Stimulated activated CD4-positive, alpha-beta T cell treated with anti-CD3 and anti-CD28 coated beads, Interleukin-1b, Interleukin-23, amount 100 ng/mL, for 1 hour (primary cell): ENCODE measurements at places on chromosomes 3 and 15.
A peak's percentile ranks its signal among the peaks of the same experiment; 100 is the strongest.

DNA sequence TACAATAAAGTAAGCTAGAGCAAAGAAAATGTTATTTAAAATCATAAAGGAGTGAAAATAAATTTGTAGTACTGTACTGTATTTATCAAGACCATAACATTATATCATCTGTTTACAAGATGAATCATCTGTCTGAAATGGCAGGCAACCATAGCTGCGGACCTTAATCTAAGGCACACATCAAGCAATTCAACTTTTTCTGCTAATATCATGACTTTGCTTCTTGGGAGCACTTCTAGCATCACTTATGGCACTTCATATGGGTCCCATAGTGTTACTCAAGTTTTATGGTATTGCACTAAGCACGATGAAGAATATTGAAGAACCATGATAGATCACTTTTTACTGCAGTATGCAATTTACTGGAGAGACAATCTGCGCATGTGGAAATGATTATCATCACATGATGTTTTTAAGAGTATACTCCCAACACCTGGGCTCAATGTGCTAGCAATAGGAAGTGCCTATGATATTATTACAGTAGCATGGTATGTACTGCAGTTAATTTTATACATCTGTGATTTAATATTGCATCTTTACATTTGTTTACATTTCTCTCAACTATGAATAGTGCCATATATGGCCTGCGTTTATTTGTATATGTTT is 137.7 kb upstream of the NECTIN3 start:
- DNase-seq = no peak

GRCh38 chr3:11001020-11001657 is 8.6 kb downstream of the SLC6A1 start:
- DNase-seq = no peak

- DNase-seq = no peak
Measured at GRCh38 chr3:189049458-189050236, 122.1 kb upstream of the TPRG1 start.

GRCh38 chr3:16917256-16917935 is 32.6 kb downstream of the PLCL2 start:
- DNase-seq = no peak

- DNase-seq = no peak
Measured at GRCh38 chr15:40879609-40880008, 5.6 kb upstream of the RHOV start.

- no peak for DNase-seq
Measured at GRCh38 chr3:169344465-169344864, 319.0 kb downstream of the MECOM start.

GRCh38 chr3:183341545-183342288 is 86.7 kb downstream of the MCF2L2 start:
- DNase-seq = no peak

GRCh38 chr15:68335655-68336054 is 58.1 kb downstream of the FEM1B start:
- DNase-seq = no peak

GRCh38 chr3:85495602-85496001 is 536.8 kb downstream of the CADM2 start:
- no peak for DNase-seq

GRCh38 chr3:124846189-124846588 is 41.0 kb downstream of the ITGB5 start:
- DNase-seq = no peak

DNA sequence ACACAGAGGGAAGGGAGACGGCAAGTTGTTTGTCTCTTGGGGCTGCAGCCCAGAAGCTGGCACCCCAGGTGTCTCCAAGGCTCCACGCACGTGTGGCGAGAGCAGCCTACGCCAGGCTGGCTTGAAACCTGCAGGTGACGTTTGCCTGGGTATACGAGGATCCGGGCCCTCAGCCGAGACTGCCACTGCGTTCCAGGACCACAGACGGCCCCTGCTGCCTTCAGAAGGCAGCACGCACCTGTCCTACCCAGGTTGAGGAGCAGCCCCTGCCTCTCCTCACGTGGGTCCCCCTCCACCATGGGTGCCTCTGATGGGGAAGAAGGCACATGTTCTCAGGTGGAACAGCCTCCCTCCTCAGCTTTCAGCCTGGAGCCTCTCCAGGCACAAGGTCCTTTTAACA is 75.3 kb upstream of the PRR20G start:
- DNase-seq = no peak

GRCh38 chr3:57206423-57206822 is 6.6 kb upstream of the HESX1 start:
- DNase-seq = no peak

DNA sequence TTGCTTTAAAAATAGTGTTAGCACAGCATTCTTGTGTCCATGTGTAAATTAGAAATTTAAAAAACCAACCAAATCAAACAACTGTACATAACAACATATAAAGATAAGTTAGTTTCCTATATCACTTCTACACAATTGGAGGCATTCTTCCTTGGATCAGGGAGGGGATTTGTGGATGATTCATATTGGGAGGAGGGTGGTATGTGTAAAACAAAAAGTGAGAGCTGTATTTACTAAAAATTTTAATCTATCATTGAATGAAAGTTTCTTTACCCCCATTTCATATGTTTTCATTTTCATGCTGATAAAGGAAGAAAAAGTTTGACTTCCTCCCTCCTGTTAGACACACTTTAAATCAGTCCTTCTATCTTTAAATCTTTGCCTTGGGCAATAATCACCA is 325.0 kb downstream of the SATB1 start:
- DNase-seq = no peak

- no peak for DNase-seq
Measured at GRCh38 chr3:34724916-34725499, 914.3 kb upstream of the ARPP21 start.

DNA sequence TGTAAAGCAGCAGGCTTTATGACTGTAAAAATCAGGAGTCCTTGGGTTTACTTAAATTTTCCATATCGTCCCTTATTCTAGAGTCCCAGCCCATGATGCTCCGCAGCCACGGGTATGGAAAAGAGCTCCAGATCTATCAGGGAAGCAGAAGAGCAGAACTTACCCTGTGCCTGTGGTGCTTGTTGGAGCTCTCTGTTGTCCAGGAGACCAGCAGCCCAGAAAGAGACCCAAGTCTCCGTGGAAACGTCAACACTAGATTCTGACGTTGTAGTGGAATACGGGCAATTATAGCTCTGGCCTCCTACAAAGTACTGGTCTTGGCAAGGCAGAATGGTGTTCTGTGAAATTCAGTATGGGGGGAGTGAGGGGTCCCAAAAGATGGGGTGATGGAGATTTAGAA is 2.0 kb downstream of the GMNC start:
- no peak for DNase-seq

- DNase-seq = no peak
Measured at GRCh38 chr3:65730449-65730848, 308.3 kb downstream of the MAGI1 start.

- no peak for DNase-seq
Measured at GRCh38 chr15:66578286-66578875, 12.6 kb upstream of the LCTL start.

- no peak for DNase-seq
Measured at GRCh38 chr3:149553781-149554451, 79.4 kb downstream of the TM4SF4 start.

- no peak for DNase-seq
Measured at GRCh38 chr3:148332509-148332908, 365.2 kb upstream of the AGTR1 start.

GRCh38 chr3:58840949-58841348 is 174.4 kb upstream of the FAM3D start:
- DNase-seq = no peak

- no peak for DNase-seq
Measured at GRCh38 chr15:100710744-100711515, 108.5 kb downstream of the ASB7 start.

GRCh38 chr3:149872589-149872988 is 59.6 kb downstream of the RNF13 start:
- DNase-seq = no peak

DNA sequence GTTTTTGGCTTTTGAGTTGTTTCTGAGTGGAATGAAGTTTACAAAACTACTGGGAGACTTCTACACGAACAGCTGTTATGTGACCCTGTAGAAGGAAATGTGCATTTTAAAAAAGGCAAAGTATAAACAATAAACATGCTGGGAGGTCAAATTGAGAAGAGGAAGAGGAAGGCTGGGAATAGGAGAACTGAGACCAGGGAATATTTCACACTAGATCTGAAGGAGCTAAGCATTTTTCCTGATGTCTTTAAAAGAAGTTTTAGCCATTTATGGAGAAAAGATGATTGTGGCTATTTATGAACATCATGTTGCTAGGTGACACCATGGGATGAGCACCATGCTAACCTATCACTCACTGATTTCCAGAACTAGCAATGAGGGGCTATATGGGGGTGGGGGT is 76.3 kb upstream of the FAM98B start:
- no peak for DNase-seq

DNA sequence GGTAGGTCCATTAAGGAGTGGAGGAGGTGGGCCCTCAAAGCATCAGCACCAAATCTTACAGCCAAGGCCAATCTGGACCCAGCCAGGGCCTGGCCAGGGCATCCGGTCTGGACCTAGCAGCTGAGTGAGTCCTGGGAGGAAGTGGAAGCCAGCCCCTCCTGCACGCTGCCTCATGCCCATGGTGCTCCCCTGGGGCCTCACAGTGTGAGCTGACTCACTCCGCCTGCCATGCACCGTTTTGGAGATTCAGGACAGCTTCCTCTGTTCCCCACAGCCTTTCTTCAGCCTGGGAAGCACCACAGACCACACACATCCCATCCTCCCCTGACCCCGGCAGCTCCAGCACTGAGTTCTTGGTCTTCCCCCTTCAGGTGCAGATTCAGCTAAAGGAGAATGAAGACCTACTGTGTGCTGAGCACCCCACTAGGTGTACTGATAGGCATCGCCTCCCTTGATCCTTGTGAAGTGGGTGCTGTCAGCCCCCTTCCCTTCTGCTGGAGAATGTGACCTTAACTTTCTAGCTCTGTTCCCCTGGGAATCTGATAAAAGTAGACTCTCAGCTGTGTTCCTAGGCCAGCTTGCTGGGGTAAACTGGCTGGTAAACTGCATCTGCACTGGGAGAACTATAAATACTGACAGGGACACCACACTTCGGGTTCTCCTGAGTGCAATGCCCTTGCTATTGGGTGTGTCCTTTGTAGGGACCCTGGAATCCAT is 36.8 kb upstream of the SEC13 start:
- no peak for DNase-seq

DNA sequence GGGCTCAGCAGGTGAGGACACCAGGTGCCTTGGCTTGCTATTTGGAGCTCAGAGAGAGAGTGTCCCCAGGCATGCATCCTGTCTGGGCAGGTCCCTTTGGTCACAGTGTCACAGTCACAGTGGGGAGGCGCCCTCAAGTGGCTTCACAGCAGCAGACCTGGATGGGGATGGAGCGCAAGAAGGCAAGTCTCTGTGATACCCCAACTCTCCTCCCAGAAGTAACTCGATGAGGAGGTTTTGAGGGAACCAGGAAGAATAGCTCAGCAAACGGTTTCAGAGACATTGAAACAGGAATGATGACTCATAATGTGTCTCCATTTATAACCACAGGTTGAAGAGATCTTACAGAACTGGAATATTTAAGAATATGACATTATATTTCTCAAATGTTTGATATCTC is 66.5 kb upstream of the SH3GL3 start:
- DNase-seq = no peak

- DNase-seq = no peak
Measured at GRCh38 chr3:112395181-112395895, 62.4 kb downstream of the CD200 start.

GRCh38 chr3:51982838-51983577 is at the start of gene ACY1:
Gene ACY1, plus strand, starts transcription at chr3:51983535. Its CDS starts 530 bp downstream, at chr3:51984065.
- DNase-seq = peak; percentile 55

DNA sequence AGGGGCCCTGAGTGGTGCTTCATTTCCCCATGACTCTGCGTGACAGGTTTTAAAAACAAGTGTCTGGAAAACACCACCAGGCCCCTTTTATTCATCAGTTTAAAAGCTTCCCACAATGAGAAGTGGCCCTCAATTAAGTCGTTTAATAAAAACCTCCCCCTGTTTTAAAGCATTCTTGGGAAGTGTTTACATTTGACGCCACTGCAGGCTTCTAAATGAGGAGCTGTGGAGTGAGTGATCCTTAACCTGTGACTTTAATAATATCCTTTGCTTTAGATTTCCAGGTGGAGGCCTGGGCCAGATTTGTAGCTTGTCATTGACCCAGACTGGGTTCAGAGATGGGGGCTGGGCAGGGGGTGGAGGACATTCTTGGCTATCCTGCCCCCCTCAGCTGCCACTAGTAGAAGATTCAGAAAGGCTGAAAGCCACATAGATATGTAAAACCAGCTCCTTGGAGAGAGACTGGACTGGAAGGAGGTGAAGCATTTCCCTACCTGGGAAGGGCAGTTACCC is 11.3 kb downstream of the CGNL1 start:
- DNase-seq = no peak

- no peak for DNase-seq
Measured at GRCh38 chr15:101326462-101327146, 31.6 kb upstream of the SNRPA1 start.

DNA sequence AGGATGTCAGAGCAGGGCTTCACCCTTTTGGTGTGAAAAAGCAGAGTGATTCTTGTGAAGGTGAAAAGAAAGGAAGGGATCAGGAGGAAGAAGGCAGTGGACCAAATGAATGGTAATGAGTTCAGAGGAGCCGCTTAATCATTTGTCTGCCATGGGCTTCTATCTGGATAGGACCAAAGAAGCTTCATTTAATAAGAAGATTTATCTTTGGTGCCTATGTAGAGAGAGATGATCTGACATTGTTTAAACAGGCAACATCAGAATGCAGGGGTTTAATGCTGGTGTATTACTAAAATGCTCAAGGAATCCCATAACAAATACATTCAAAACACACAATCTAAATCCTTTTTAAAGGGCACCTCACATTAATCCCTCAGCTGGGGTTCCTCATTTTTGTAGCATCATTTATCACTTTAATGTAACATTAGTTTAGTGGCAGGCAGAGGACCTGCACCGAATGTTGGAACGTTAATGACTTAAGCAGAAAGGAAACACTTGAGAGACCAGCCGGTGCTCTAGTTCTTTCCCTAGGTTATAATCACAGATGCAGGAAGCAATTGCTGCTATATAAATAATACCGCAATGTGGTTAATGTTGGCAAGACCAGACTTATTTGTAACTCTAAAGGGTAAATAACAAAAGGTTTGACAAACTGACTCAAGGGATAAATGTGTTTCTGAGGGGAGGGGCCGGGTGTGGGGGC is 27.9 kb upstream of the IL1RAP start:
- DNase-seq = no peak

DNA sequence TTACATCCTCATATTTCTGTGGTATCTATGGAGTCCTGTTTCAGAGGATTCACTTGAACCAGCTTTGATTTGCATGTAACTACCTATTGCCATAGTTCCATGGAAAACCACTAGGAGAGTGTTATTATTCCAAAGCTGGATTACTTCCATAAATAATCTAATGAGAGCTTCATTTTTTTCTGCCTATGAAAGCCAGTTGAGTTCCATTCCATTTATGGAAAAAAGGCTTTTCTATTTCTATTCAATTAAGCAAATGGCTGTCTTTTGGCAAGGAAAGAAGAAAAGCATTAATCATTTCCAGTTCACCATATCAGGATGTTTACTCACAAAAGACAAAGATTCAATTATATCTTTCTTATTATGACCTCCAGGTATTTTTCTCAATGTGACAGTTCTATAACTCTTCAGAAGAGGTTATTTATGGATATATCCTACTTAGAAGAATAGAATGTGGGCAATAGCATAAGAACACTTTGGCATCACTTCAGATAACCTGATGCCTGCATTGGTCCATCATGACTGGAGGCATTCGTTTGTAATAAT is 259.9 kb upstream of the ZPLD1 start:
- DNase-seq = no peak
